Ascending aorta (tissue), 2 donors: ENCODE measurements at places on chromosomes 1 and 21. TPM values are rescaled to one million over a fixed set of nuclear protein-coding genes. Genes with fewer than 3 reads are reported as not detected.

Gene NTMT2
- not detected for total RNA-seq

DNA sequence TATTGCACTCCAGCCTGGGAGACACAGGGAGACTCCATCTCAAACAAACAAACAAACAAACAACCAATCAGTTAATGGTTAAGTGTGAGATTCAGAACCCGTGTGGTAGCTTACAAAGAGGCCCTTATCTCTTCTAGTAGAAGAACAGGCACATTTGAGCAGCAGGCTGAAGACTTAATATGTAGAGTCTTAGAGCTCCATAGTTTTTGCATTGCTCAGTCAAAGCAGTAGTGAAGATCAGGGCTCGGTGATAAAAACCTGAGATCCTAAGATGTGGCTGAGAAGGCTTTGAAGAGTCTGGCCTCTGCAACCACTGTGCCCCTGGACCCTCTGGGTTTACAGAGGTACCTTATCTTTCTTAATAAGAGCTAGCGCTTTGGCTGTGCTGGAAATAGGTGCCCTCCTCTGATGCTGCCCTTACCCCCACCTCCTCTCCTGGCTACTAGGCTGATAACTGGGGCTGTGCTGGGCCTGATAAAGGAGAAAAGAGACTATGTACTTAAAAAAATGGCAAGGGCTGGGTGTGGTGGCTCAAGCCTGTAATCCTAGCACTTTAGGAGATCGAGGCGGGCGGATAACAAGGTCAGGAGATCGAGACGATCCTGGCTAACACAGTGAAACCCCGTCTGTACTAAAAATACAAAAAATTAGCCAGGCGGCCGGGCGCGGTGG lies 10.5 kb upstream of the UCK2 start:
- no peaks in the 10 kb centered on the region for H3K4me1 ChIP-seq
- no peak for DNase-seq
- H3K27me3 ChIP-seq, result no peaks in the 10 kb centered on the region
- no peak overlapping the region for H3K27ac ChIP-seq

Gene TIPRL
- 2.7 TPM for total RNA-seq

Gene CDK18
- total RNA-seq, result 70.0 TPM

DNA sequence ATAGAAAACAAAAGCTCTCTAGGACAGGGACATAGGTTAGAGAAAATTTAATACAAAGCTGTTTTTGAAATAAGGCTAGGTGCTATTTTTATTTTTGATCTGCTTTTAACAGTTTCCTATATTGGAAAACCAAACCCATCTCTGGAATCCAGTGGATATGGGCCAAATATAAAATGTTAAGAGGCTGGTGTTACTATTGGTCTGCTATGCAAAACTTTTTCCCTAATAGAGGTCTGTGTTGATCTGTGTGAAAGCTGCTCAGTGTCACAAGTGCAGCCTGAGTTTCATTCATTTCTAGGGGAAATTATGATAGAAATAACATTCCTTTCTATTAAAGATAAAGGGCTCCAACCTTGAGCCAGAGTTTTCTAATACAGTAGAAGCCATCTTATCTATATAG lies 116.4 kb downstream of the OLFML2B start:
- no peak for DNase-seq
- H3K36me3 ChIP-seq, result no peaks in the 10 kb centered on the region
- no peaks in the 10 kb centered on the region for H3K4me1 ChIP-seq
- no peaks in the 10 kb centered on the region for H3K27me3 ChIP-seq
- no peak overlapping the region for H3K4me3 ChIP-seq
- no peak overlapping the region for H3K27ac ChIP-seq

DNA sequence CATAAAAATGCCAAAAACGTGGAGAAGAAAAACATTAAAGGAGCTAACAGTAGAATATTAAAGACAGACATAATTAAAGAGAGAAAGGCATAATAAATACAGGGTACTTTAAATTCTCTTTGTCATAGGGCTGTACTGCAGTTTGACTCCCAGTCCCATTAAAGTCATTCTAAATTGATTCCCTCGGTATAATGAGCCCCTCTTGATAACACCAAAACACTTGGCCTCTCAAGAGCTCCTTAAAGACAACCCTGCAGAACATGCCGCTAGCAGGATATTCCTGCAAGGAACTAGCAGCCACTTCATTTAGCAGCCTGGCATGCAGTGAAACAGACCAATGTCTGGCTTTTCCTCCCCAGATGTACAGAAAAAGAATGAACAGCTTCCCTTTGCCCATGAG lies 273.8 kb upstream of the ESRRG start:
- DNase-seq, result no peak
- H3K36me3 ChIP-seq, result no peaks in the 10 kb centered on the region
- no peaks in the 10 kb centered on the region for H3K4me1 ChIP-seq
- H3K4me3 ChIP-seq, result no peak overlapping the region
- no peaks in the 10 kb centered on the region for H3K27me3 ChIP-seq

Gene NIBAN1
- 74.6 TPM for total RNA-seq

DNA sequence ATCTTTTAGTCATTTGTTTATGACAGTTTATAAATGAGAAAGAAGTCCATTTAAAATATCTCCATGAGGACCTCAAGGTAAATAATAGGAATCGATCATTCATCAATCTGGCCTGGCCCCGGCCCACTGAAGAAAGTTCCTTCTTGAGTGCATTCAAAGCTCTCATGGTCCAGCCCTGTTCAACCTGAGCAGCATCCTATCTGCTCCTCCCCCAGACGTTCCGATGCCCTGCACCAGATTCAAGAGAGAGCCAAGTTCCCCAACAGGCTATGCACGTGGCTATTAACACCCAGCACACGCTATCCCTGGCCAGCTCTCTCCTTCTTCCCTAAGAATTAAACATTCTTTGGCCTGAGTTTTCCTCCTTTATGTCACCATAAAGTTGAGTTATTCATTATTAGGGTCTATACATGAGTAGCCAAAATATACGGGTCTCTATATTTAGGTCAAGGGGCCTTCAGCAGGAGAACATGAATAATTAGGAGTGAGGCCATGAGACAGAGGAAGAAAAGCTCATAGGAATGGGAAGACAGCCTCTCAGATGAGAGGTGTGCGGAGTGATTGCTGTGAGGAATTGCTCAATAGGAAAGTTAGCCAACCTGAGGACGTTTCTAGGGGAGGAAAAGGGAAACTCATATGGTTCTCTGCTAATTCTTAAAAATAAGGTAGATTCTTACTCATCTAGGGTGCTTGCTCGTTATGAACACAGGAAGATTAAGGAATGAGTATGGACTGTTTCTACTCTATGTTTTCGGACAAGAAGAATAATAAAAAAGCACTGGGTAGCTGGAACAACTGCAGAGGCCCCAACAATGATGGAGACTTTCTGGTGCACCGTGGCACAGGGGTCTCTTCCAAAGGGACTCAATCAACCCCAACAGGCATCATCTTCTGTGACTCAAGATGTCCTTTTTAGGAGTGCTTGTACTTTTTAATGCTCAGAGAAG lies 23.6 kb downstream of the RUNX1 start:
- H3K27me3 ChIP-seq, result no peaks in the 10 kb centered on the region
- no peaks in the 10 kb centered on the region for H3K36me3 ChIP-seq
- H3K27ac ChIP-seq, result no peak overlapping the region
- no peaks in the 10 kb centered on the region for H3K4me1 ChIP-seq
- H3K4me3 ChIP-seq, result no peak overlapping the region

GRCh38 chr21:41326414-41327080 lies 9.9 kb downstream of the FAM3B start:
- no peaks in the 10 kb centered on the region for H3K27me3 ChIP-seq
- H3K4me1 ChIP-seq, result no peaks in the 10 kb centered on the region
- no peaks in the 10 kb centered on the region for H3K36me3 ChIP-seq
- H3K27ac ChIP-seq, result no peak overlapping the region
- no peak overlapping the region for H3K4me3 ChIP-seq
- no peak for DNase-seq

- DNase-seq, result peak; percentile 25
- peak overlapping the region; percentile 48 for H3K27ac ChIP-seq
- no peaks in the 10 kb centered on the region for H3K27me3 ChIP-seq
- H3K4me1 ChIP-seq, result peaks cover 32% of the 10 kb centered on the region
- H3K36me3 ChIP-seq, result peaks cover 20% of the 10 kb centered on the region
- no peak overlapping the region for H3K4me3 ChIP-seq
These were observed 24.8 kb downstream of the SLC2A1 start for GRCh38 chr1:42933610-42934491.
